ENCODE measurements at places on chromosomes 2 and 18.

- DNase-seq, result no peak
These were observed 93.7 kb downstream of the SESTD1 start for GRCh38 chr2:179170901-179171300.

DNA sequence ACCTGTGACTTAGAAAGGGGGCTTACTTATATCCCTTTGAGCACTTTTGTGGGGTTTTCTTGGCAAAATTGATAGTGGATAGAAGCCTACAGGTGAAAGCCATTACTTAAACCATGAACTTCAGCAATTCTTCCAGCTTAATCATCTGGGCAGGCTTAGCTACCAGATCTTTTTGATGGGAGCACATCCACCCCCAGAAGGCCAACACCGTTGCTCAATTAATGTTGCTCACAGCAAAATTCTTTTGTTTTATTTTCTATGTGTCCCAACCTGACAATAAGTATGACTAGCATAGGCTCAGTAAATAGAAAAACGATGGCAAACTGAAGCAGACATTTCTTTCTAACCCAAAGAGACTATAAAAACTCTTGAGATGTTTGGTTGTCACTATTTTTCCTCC is 269.4 kb upstream of the TCF4 start:
- DNase-seq, result no peak

DNA sequence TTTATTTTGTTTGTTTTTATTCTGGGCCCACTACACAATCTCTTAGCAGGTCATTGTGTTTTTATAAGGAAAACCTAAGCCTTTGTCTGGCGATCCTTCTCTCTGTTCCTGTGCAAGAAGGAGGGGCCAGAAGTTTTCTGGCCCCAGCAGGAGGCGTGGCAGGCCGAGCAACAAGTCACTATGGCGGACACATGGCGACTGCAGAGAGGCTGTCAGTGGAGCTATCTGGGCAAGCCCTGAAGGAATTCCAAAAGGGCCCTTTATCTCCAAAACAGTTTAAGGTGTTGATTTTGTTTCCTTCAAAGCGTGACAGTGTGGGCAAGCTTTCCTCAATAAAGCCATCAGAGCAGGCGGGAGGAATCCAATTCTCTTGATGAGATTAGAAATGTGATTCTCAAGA is 118.8 kb upstream of the CTAGE1 start:
- DNase-seq, result no peak

DNA sequence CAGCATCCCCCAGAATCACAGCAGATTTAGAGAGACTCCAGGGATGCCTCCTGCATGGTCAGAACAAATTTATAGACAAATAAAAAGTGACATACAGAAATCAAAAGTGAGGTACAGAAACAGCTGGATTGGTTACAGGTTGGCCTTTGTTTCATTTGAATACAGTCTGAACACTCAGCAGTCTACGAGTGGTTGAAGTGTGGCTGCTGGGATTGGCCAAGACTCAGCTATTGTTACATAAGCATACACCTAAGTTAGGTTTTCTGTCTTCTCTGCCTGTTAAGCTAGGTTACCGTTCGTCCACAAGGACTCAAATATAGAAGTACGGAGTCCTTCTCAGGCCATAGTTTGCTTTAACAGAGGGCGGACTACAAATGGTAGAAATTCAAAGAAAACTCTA is 262.4 kb upstream of the SLC14A2 start:
- DNase-seq, result no peak

- DNase-seq, result no peak
These were observed 10.1 kb upstream of the ATP8B1 start for GRCh38 chr18:57813245-57813644.

DNA sequence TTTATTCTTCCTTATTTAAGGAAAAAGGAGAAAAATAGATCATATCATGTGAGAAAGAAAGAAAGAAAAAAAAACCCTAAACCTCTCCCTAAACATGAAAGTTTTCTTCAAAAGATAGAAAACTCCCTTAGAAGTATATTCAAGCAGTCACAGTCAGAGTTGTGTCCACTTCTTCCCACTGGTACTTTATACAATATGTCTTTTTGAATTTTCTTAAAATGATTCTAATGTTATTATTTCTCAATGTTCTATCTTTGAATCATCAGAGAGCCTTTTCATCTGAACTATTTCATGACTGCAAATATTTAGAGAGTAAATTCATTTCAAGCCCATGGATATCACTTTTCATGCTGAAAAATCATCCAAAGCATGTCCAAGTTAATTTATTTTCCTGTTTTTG is 205.2 kb upstream of the SPOPL start:
- DNase-seq, result no peak

DNA sequence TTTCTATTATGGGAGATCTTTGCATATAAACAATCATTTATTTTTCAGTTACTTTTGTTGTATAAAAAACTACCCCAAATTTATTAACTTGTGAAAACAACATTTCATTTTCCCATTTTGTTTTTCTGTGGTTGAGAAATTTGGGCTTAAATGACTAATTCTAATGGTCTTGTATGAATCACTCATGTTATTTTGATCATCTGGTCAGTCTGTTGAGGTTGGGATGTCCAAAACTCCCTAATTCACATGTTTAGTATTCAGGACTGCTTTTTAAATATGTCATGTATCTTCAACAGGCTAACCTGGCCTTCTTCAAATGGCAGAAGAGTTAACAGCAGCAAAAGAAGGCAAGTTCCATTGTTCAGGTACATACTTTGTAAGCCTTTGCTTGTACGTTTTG is 788.1 kb downstream of the TRIB2 start:
- DNase-seq, result no peak

DNA sequence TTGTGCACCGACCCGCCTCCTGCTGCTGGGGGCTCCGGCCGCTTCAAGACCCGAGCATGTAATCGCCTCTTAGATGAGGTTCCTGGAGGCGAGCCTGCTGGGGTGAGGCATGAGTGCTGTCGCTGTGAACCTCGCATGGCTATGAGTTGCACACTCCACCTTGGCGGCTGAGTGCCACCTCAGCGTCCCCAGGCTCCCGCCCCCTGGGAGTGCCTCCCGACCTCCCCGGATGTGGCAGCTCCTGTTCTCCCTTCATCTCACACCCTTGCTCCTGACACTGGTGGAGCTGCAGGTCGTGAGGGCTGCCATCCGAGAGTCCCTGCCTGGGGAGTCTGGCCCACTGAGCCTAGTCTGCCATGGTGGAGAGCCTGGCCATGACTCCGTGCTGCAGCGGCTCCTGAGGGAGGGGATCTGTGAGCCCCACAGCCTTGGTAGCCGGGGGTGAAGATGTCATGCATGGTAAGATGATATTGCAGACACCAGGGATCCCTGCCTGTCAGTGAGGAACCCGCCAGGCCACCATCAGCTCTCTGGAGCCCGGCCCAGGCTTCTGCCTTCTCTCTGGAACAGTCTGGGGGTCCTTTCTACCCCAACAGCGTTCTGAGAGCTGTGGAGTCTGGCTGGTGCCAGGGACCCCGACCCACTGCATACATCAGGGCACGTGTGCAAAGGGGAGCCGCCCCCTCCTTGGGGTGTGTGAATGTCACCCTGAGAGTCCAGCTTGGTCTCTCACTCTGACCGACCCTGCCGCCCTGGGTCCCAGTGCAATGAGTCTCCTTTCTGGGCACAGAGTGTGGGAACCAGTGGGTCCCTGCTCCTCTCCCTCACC is 61.6 kb upstream of the HS6ST1 start:
- DNase-seq, result no peak

GRCh38 chr2:106130251-106130998 is 63.7 kb downstream of the UXS1 start:
- DNase-seq, result no peak

- DNase-seq, result no peak
These were observed 383.1 kb upstream of the ID2 start for GRCh38 chr2:8298783-8299182.

GRCh38 chr2:149732730-149733290 is 145.2 kb upstream of the MMADHC start:
- DNase-seq, result no peak

- no peak for DNase-seq
These were observed 122.8 kb upstream of the MSH6 start for GRCh38 chr2:47660168-47660567.

GRCh38 chr2:239018271-239019182 is 170.6 kb downstream of the TWIST2 start:
- DNase-seq, result no peak

Measured in central memory CD8-positive, alpha-beta T cell (primary cell).